ENCODE measurements at places on chromosomes 7 and 10. TPM values are rescaled to one million over a fixed set of nuclear protein-coding genes. Genes with fewer than 3 reads are reported as not detected.

DNA sequence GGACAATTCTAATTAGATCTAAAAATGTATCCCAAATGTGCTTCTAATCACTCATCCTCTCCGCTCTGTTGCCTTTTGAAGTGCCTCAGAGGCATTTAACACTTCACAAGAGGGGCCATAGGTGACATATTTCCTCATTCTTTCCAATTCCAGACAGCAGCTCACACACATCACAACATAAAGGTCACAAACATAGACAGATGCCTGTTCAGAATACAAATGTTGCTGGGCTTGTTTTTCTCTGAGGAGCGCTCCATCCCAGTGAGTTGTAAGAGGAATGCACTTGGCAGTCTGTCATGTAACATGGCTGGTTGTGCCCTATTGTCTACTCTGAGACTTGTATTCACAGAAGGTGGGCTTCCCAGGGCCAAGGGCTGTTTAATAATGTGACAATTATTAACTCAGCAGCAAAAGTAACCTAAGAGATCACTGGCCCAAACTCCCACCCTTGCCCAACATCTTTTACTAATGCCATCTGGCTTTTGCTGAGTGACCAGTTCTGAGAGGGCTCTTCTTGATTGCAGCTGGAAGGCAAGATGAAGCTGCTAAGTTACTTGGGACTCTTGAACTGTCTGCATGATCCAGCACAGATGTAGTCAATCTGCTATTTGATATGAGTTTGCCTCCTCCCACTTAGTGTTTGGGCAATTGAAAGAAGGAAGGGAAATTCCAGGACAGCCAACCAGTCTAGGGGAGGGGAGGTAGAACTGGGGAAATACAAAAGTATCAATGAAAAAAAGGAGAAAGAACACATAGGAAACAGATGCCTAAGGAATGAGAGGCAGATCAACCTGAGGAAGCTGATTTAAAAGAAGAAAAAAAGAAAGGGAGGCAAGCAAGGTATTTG is 13.6 kb downstream of the PON2 start:
- no peak for DNase-seq

GRCh38 chr10:77773631-77774426 is 136.2 kb upstream of the KCNMA1 start:
- DNase-seq, result no peak

- DNase-seq, result no peak
Measured at GRCh38 chr10:17585016-17585415, 32.2 kb downstream of the HACD1 start.

GRCh38 chr10:125134483-125134848 is 25.9 kb downstream of the CTBP2 start:
- DNase-seq, result no peak

DNA sequence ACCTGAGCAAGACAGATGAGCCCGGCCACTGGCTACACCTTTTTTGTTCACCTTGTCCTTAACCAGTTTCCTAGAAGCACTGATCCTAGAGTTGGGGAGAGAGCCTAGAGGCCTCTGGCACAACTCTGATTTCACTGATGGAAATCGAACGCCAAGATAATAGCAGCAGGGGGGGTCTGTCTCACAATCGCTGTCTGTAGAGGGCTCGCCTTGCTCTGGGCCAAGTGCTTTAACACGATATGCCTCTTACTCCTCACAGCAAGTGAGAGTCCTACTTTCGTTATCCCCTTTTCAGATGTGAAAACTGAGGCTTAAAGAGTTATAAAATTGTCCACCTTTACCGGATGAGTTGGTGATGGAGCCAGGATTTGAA is 472 bp downstream of the RASSF4 start:
- DNase-seq, result no peak

FHIP2A gene
- total RNA-seq, result 16.6 TPM

TMEM176A gene
- total RNA-seq, result not detected

Measured in activated CD8-positive, alpha-beta T cell treated with anti-CD3 and anti-CD28 coated beads for 36 hours (primary cell).